ENCODE measurements at places on chromosomes 2 and 18. TPM values are rescaled to one million over a fixed set of nuclear protein-coding genes. Genes with fewer than 3 reads are reported as not detected.

Gene ALPP
- not detected for polyA plus RNA-seq

Gene CSRNP3
- polyA plus RNA-seq, result 0.20 TPM

Gene FRZB
- polyA plus RNA-seq, result 47.9 TPM

DNA sequence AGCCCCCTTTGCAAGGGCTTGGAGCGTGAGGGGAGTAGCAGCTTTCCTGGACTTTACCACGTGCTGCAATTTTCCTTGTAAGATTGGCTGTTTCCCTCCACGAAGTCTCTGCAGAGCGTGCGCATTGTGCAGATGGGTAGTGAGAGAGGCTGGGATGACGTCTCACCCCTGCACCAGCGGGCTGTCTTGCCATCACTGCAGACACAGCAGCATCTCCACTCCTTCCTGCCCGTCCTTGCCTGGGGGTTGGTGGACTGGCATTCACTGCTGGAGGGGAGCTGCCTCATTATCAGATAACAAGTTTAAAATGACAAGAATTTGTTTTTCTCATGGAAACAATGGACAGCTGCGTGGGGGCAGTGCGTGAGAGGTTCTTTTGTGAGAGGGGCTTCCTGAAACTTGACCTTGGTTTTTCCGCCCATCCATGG lies 45.3 kb upstream of the HS6ST1 start:
- DNase-seq, result no peak

DNA sequence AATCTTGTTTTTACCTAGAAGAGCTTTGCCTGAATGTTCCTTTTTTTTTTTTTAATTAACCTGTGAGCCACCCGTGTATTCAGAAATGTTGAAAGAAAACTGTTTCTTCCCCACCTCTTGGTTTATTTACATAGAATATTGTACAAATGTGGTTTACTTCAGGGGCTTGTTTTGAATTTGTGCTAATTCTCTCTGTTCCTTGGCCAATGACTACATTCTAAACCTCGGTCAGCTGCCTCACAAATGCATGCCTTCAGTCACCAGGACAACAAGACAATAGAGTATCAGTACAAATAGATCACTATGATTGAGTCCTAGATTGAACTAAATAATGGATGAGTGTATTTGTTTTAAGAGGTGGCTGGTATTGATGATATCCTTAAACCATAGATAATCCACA lies 36.0 kb downstream of the AGFG1 start:
- no peak for DNase-seq

DNA sequence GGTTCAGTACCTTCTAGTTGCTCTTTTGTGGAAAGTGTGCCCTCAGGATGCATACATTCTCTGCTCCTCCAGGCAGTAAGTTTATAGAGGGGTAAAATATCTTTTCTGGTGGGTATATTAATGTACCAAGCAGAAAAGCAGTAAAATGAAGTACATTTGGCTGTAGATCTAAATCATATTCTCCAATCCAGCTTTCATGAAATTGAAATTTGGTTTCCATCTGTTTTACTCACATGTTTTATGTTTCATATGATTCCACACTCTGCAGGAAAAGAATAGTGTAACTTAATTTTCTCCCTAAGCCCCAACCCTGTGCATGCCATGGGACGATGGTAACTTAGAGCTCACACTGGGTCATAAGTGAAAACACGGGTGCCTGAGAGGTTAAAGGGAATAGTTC lies 172.3 kb downstream of the AKAIN1 start:
- DNase-seq, result no peak

DNA sequence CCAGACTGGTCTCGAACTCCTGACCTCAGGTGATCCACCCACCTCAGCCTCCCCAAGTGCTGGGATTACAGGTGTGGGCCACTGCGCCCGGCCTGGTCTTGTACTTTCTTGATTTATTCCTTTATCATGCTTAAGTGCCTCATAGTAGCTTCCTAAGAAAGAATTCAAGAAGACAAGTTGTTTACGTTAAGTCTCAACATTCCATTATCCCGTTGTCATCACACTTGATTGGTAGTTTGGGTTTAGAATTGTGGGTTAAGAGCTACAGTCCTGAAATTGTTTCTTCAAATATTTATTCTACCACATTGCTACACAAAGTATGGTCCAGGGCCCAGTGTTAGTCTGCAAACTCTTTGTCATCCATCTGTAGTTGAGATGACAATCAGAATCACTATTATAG lies 194.0 kb downstream of the VWC2L start:
- no peak for DNase-seq

GRCh38 chr18:44715842-44716241 lies 35.2 kb downstream of the SETBP1 start:
- DNase-seq, result no peak

- no peak for DNase-seq
Measured at GRCh38 chr18:24157855-24158254, 19.0 kb downstream of the CABYR start.

Gene LYPD6
- 0.25 TPM for polyA plus RNA-seq

DNA sequence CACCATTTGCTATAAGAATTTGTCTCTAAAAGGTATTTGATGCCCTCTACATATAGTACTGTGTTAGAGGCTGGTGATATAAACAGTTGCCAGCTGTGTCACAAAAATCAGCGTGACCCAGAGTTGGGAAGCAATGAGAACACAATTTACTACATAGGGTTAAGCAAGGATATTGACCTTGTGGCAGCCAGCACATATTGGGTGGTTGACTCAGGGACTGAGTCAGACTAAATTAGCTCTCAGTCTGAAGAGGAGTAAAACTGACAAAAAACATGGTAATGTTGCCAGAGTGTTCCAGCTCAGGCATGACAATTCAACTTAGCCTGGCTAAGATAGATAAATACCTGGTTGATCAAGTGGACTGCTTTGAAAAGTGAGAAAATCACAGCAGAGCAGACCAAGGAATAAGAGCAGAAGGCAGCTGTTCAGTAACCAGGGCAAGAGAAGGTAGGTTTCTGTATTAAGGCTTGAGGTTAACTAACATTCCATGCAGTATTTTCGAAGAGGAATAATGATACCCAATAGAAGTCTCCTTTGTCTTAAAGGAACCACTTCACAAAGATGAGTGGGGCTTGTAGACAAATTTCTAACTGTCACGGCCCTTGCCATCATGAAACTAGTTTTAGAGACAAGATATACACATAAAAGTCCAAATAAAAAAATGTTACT lies 108.2 kb upstream of the ERBB4 start:
- no peak for DNase-seq

- DNase-seq, result no peak
Measured at GRCh38 chr18:25289001-25289631, 62.9 kb downstream of the ZNF521 start.

Gene STARD6
- polyA plus RNA-seq, result not detected

DNA sequence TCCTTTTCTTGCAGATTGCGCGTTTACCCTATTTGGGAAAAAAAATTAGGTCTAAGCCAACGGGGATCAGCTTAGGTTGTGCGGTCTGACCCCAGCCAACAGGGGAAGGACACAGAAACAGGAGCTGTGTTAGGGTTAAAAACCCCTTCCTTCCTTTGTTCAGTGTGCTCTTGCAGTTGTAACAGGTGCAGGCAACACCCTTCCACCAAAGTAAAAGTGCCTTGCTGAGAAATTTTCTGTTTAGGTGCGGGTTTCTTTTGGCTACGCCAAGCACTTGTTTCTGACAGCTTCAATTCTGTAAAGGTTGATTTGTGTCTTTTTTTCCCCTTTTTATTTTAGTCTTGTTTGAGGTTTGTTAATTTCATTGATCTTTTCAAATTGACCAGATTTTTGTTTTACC lies 92.5 kb downstream of the PTPN4 start:
- no peak for DNase-seq

Gene NOL4
- 0.03 TPM for polyA plus RNA-seq

DNA sequence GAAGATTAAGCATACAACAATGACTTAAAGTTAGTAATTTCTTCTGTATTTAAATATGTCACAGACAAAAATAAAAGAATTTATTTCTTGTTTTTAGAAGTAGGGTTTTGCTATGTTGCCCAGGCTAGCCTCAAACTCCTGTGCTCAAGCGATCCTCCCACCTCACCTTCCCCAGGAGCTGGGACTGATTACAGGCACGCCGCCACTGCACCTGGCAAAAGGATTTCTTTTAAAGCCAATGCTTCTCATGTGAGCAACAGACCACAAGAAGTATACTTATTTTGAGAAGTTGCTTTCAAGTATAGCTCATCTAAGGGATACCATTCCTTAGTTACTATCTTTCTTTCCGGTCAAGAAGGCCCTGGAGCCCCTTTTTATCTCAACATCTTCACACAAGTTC lies 57.2 kb upstream of the BBS5 start:
- DNase-seq, result no peak
